ENCODE measurements at places on chromosomes 4 and X.

DNA sequence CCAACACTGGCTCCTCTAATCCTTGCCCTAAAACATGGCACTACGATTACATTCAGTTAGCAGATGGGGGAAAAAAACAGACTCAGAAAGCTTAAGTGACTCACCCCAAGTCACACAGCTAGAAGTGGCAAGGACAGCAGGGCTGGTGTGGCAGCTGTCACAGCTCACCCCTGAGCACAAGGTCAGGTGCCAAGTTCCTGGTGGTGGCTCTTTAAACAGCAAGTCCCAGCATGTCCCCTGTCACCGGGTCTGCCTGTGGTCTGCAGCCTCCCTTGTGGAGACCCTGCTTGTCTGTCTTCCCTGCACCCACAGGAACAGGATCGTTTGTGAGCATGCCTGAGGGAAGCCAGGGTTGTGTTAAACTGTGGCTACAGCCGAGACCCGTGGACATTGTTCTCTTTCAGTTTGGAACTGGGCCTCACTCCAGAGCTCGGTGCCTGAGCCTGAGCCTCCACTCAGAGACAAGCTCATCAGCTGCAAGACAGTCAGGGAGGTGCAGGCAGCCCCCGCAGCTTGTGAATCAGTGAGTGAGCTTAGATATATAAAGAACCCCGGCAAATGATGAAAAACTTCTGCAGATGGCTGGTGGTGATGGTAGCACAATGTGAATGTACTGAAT, 260.8 kb downstream of the BCOR start:
- DNase-seq, result no peak

GRCh38 chrX:105650577-105650976, 171.8 kb upstream of the NRK start:
- no peak for DNase-seq

- DNase-seq, result no peak
Measured at GRCh38 chr4:184136525-184136924, 81.1 kb downstream of the ENPP6 start.

- DNase-seq, result no peak
Measured at GRCh38 chr4:105158837-105159236, 12.2 kb downstream of the TET2 start.

GRCh38 chrX:70672326-70672725, 227.7 kb downstream of the DLG3 start:
- DNase-seq, result no peak

DNA sequence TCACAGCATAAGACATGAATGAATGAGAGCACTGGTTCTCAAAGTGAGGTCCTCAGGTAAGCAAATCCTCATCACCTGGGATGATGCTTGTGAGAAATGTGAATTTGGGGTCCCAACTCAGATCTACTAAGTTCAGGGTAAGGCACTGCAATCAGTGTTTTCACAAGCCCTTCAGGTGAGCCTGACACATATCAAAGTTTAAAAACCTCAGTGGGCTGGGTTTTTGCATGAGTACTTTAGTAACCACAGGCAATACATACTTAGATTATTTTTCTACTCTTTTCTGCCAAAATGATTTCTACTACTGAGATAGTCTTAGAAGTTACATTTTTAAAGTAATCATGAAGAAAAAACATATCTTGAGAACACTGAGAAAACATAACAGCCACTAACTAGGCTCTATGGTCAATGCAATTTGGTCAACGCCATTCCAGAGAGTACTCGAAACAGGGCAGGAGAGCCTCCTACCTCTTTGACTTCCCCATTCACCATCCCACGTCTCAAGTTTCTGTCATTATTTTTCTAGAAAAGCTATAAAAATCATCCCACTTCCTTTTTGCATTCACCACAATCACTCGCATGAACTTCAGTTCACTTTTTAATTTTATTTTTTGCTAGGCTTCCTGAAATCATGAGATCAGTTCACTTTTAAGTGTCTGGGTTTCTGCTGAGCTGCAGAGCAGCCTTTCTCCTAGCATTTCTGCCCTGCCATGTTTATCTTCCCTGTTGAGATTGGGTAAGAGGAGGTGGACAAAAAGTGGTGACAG, 73.8 kb downstream of the MFAP3L start:
- no peak for DNase-seq

- DNase-seq, result no peak
Measured at GRCh38 chr4:76178296-76178695, 30.1 kb upstream of the NUP54 start.

DNA sequence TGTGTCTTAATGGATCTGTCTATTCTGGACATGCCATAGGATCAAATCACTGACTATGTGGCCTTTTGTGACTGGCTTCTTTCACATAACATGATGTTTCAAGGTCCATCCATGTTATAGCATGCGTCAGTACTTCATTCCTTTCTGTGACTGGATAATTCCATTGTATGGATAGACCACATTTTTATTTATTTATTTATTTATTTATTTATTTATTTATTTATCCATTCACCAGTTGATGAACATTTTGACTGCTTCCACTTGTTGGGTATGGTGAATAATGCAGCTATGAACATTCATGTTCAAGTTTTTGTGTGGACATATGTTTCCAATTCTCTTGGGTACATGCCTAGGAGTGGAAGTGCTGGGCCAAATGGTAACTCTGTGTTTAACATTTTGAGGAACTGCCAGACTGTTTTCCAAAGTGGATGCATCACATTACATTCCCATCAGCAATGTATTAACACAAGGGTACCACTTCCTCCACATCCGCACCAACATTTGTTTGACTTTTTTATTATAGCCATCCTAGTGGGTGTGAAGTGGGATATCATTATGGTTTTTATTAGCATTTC, 14.0 kb downstream of the RTL5 start:
- no peak for DNase-seq

GRCh38 chrX:69503782-69504625, at the start of gene NALF2:
TSS of gene NALF2 (plus strand) at chrX:69504326. CDS start at chrX:69505283, 957 bp downstream.
- peak; percentile 53 for DNase-seq

DNA sequence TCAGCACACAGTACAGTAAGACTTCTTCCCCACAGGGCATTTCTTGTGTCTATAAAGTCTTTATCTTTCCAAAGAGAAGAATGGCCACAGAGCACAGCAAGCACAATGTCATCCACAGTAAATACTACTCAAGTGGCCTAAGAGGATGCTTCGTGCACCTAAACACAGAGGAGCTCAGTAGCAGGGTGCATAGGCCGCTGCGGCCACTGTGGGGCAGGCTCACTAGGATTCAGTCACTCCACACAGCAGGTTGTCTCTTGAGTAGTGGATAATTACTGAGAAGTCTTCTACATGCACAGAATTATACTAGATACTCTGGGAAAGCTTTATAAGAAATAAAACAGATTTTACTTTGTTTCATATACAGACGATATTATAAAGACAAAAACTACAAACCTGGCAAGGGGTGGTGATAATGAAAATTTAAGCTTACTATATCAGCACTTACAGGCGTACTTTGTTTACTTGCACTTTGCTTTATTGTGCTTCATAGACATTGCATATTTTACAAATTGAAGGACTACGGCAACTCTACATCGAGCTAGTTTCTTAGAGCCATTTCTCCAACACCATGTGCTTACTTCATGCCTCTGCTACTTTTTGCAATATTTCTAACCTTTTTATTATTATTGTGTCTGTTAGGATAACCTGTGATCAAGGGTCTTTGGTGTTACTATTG, 78.5 kb downstream of the PRDM5 start:
- DNase-seq, result no peak

DNA sequence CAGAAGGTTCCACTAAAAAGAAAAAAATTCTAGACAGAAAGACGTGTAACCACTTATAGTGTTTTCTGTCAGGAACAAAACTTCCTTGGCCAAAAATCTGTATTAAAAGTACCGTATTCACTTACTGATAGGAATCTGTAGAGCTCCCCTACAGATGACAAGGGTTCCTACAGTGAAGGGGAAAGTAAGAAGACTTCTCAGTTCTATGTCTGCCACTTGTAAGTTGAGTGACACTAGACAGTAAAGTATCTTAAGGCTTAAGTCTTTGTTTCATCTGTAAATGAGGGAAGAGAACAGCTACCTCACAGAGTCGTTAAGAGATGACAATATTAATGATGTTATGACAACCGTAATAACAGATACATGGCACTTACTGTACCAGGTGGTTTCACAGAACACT, 3.3 kb downstream of the COQ2 start:
- DNase-seq, result no peak

DNA sequence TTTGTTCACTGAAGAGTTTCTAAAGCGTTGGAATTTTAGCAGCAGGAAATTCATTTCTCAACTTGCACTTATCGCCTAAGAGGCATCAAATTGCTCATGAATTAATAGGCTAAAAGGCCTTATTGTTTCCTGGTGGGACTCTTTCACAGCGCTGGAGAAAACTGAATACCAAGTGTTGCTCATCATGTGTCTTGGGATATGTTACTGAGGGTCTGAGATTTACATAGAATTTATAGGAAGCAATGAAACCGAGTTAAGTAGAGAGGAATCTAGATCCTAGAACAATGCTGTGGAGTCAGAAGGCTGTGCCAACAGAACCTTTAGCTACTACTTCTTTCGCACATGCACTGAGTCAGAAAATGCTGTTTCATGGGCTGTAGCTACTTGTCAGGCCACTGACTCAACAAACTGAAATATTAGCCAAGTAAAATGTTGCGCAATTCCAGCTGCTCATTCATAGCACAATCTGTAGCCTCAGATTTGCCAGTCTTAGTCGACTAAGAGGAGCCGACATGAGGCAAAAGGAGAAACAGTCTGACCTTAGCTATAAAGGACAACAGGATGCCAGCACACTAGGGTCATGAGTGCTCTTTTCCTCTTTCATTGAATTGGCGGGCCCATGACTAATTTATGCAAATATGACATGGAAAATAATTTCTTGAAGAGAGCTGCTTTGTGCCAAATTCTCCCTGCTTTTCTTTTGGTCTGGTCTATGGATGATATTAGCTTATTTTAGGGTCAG, 35.9 kb upstream of the CXCL8 start:
- DNase-seq, result peak; percentile 85

- no peak for DNase-seq
Measured at GRCh38 chr4:90419124-90419711, 292.0 kb downstream of the CCSER1 start.

DNA sequence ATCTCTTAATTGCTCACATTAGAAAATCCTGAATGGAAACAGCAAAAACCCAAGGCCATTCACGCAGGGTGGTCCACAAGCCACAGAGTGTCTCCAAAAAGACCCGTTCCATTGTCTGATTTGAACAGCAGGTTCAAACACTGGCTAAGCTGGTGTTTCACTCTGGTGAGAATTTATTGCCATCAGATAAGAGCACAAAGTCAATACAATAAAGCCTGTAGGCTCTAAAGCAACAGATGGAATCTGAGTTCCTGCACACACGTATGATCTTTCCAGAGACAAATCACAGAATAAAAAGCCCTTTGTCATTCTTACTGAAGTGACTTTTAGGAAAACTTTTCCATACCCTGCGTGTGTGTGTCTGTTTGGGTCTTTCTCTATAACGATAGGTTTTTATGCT, 5.1 kb upstream of the SFRP2 start:
- no peak for DNase-seq

DNA sequence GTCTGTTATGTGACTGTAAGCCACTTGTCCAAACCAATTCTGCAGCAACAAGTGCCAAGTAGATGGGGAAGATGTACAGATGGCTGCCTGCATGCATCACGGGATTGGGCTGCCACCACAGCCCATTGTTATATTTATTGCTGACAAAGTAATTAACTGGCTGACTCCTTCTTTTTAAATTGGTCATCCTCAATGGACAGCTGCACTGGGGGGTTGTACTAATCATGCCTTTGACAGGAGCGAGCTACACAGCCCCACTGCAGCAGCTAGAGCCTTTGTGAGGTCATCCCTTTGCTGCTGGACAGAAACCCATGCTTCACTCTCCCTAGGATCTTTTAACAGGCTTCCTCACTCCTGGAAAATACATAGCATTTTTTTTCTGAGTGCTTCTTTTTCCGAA, 146.7 kb upstream of the CXXC4 start:
- no peak for DNase-seq

DNA sequence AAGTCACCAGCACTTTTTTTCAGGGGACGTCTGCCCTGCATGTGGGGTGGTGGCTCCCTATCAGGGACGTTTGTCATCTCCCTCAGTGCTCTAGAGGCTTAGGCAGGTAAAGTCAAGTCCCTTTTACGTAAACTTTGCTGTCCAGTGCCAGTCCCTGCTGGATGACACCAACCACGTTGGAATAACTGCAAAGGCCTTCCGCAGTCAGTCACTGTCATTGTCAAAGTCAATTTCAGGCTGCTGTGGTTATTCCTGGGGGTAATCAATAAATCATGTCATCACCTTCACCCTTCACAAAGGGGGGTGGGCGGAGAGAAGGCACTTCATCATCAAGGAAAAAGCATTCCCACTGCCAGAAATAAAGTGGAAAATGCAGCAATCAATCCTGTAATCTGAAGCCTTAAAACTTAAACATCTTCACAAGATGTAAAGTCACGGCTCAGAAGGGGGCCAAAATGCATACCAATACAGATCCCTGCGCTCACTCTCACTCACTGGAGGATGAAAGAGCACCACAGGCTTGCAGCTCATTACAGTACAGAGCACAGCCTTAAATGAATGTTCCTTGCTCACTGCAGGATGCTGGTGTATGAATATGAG, 56.2 kb downstream of the CLDN22 start:
- DNase-seq, result no peak

- no peak for DNase-seq
Measured at GRCh38 chrX:47807548-47807947, 29.2 kb upstream of the ZNF81 start.

- DNase-seq, result no peak
Measured at GRCh38 chrX:11064851-11065600, 46.1 kb upstream of the HCCS start.

GRCh38 chrX:120213438-120214265, 37.0 kb upstream of the ZBTB33 start:
- no peak for DNase-seq

GRCh38 chrX:70174754-70175153, 2.5 kb upstream of the DGAT2L6 start:
- DNase-seq, result no peak

DNA sequence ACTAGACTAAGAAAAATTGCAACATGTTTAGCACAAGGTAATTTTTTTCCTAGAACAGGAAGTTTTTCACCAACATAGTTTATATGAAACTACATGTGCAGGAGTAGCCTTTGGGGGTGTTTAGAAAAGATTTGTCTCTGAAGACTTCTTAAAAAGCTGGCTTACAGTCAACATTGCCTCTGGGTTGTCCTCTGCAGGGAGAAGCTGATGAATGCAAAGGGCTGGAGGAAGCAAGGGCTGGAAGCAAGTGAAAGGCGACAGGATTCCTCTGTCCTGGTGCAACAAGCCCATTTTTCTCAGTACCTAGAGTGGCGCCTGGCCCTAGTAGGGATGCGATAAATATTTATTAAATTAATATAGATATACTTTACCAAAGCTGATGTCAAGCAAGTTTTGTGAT, 180.3 kb upstream of the LCORL start:
- no peak for DNase-seq

DNA sequence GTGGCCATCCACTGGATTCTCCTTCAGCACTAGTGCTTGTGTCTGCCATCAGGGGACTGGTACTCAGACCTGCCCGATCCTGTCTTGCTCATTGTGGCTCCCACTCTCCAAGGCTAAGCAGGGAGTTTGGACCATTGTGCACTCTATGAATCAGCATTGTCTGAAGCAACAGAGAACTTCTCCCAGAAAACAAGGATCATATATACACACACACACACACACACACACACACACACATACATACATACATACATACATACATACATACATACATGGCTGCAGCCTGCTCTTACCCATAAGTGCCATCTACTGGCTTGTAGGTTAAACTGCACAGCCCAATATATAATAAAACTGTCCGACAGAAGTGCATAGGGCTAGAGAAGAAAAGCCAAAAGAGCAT, 345.3 kb upstream of the LCORL start:
- DNase-seq, result peak; percentile 4
